ENCODE measurements at places on chromosomes 7 and 10.

- DNase-seq, result no peak
Measured at GRCh38 chr7:151838861-151839381, 38.0 kb downstream of the PRKAG2 start.

DNA sequence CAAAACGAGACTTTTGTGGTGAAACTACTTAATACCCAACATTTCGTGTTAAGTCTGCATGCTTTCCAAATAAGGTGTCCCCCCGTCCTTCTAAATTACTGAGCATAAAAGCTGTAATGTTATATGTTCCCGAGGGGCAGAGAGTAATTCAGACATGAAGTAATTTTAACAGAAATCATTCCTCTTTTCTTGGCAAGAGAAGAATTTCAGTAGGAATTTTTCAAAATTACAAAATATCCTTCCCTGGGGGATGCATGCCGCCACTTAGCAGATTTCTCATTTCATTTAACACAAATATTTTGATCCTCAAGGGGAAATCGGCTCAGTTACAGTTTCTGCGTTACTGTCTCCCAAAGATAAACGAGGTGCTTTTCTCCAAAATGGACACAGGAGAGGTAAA is 213.2 kb upstream of the RHOBTB1 start:
- no peak for DNase-seq

- DNase-seq, result no peak
Measured at GRCh38 chr10:75408509-75408875, 6.9 kb upstream of the ZNF503 start.

DNA sequence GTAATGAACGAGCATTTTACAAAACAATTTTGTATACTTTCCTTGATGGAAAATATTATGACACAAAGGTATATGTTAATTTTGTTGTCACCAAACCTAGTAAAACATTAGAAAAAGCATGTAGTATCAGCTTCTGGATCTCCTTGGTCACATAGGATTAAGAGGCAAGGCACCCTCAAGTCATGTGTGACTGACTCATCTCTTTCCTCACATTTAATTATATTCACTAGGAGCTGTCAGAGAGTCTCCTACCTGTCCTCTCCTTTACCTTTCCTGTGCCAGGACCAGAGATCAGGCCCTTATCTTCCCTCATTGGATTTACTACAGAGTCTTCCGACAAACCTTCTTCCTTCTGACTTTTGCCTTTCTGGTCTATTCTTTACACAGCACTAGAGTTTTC is 111.3 kb upstream of the RPA3 start:
- DNase-seq, result no peak

DNA sequence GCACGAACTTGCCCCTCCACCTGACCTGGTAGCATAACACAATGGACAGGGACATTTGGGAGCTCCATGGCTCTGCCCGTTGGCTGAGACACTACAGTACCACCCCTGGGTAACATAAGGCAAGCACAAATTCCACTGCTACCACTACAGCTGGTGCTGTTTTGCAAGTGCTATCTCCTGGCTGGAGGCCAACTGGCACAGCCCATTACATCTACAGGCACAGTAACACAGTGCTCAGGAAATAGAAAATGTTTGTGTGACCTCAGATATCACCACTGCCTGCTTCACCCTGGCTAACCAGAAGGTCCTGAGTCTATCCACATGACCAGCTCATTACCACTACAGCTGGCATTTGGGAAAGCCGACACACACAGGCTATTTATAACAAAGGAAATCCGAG is 631.1 kb upstream of the MBL2 start:
- DNase-seq, result no peak

GRCh38 chr7:32170838-32171237 is 100.6 kb upstream of the PDE1C start:
- no peak for DNase-seq

GRCh38 chr10:99937630-99938029 is 72.1 kb downstream of the DNMBP start:
- no peak for DNase-seq

DNA sequence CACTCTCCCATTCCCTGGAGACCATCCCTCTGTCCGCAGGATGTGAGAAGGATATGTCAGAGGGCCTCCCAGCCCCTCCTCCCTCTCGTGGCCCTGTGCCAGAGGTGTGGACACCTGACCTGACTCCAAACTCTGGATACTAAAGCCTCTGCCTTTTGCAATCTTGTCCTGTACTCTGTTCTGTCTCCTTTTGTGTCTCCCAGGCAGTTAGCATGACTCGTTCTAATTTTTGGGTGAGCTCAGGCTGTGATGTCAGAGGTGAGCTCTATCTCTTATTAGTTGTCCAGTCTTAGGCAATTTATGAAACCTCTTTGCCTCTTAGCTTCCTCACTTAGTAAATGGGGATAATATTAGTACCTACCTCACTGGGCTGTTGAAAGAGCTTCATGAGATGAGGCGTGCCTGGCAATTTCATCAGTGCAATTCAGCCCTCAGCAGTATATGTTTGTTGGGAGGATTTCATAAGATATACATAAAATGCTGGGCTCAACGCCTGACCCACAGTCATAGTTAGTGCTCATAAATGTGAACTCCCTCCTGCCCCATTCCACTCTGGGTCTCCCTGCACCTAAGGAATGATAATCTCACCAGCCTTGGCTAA is 10.9 kb downstream of the MARVELD1 start:
- DNase-seq, result no peak

DNA sequence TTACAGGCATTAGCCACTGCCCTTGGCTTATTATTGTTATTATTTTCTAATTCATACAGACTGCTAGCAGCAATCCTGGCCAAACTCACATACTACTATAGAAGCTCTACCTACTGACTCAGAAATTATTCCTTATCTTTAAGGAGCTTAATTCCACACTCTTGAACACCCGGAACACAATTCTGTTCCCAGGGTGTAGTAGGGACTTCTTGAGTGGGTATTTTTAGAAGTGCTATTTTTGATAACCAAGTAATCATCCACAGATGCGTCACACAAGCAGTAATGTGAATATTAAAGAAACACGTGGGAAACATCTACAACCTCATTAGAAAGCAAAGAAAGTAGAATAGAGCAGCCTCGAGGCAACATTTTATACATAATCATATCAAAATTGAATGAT is 149.2 kb downstream of the PTEN start:
- no peak for DNase-seq

DNA sequence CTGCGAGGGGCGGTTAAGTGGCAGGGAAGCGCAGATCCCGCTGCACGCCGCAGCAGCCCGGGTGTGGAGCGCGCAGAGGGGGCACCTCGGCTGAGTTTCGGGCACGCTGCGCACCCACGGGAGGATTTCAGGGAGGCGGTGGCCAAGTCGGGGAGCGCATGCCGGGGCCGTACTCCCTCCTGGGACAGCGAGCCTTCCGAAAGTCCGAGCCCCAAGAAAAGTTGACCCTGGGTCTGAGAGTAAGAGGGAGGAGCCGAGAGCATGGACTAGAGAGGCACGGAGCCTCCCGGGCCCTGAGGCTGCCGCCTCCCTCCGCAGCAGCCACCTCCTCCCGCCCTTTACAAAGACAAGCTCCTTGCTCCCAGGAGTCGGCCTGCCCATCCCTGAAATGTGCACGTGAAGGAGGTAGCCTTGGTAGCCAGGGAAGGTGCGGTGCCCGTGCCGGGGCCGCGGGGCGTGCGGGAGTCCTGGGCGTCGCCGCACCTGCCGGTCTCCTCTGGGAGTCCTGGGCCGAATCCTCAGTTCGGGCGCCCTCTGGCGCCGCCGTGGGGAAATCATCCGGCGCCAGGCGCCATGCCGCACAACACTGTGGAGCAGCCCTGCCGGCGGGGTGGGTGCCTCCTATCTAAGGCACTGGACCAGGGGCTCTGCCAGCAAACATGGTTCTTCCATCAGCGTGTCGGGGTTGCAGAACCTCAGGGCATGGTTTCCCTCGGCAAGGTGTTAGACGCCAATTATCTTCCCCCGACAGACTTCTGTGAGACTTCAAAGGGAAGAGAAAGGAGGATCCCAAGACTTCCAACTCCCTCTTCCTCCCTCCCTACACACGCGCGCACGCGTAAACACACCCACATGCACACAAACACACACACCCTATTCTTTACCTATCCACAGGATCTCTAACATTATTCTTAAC is 104.0 kb downstream of the TRIL start:
- no peak for DNase-seq

DNA sequence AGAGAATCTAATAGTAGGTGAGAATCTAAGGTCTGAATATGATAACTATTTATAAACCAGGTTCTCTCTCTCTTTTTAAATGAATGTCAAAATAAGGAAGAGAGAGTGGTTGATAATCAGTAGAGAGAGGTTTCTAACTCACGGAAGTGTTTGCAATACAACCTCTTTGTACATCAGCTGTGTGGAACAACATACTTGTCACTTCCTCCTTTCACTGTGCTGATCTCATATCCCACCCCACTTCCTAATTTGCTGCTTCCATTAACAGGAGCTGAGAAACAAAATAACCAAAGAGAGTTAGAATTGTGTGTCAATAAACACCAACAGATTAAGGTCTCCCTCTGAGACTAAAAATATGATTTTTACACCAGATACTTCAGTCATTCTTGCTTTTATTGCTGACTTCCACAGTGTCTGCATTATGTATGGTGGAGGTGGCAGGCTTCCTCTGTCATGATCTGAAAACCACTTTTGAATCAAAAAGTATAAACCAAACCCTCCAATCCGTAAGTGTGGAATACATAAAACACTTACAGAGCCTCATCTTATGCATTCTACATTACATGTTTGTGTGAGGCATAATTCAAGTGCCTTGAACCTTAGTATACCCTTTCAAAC is 25.0 kb downstream of the CACUL1 start:
- no peak for DNase-seq

GRCh38 chr10:116674901-116675423 is 54.2 kb downstream of the PNLIPRP2 start:
- no peak for DNase-seq

DNA sequence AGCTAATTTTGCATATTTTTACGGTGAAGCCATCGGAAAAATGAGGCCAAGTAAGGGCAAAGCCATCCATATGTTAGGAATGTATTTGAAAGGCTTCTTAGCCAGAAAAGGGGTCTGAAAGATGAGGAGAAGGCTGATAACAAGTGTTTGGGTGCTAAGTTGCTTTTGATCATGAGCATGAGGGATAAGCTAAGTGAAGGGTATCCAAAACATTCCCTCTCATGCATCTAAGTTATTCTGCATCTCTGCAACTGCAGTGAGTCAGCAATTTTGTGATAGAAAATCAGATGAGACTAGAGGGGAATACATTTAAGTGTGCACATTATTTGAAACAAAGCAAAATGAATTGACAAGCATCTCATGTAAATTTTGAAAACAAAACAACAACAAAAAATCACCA is 282.8 kb downstream of the GPR158 start:
- DNase-seq, result no peak

DNA sequence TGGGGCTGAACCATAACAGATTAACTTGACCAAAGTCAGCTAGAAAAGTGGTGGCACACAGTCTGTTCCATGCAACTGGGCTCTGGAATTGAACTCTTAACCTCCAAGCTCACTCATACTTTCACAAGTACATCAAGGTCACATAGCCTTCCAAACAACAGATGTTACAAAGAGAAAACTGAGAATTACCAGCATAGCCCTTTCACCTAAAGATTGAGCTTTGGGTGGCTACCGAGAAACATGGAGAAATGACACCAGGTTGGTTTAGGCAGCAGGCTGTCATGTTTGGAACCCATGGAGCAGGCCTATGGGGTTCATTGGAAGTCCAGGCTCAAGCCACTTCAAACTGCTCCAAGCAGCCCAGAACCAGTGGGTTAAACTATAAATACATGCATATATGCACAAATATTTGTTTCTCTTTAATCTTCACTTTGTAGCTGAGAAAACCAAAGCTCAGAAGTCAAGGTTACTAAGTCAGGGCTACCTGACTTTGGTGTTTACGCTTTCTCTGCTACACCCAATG is 59.1 kb downstream of the MALSU1 start:
- DNase-seq, result no peak

DNA sequence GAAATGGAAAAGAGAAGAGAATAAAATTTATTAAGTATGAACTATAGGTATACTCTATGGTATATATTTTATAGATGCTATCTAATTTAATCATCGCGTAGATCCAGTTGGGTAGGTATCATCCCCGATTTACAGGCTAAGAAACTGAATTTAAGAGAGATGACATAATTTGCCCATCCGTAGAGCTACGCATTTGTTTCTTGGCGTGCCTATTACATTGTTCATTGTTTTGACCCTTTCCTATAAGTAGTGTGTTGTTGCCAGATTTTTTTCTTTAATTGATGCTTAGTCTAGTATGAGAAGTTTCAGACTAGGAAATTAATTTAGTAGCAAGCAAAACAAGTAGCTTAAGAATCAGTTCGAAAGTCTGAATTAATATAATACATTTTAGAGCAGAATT is 205.7 kb upstream of the NPSR1 start:
- no peak for DNase-seq

- no peak for DNase-seq
Measured at GRCh38 chr10:72038458-72039001, 49.8 kb downstream of the SPOCK2 start.

GRCh38 chr7:65304175-65304574 is 69.5 kb upstream of the ZNF92 start:
- no peak for DNase-seq

- DNase-seq, result no peak
Measured at GRCh38 chr10:71887743-71888142, 36.7 kb upstream of the PSAP start.

GRCh38 chr7:111098011-111098925 is 7.3 kb downstream of the LRRN3 start:
- no peak for DNase-seq

GRCh38 chr10:31838065-31838464 is 90.6 kb downstream of the ARHGAP12 start:
- no peak for DNase-seq

DNA sequence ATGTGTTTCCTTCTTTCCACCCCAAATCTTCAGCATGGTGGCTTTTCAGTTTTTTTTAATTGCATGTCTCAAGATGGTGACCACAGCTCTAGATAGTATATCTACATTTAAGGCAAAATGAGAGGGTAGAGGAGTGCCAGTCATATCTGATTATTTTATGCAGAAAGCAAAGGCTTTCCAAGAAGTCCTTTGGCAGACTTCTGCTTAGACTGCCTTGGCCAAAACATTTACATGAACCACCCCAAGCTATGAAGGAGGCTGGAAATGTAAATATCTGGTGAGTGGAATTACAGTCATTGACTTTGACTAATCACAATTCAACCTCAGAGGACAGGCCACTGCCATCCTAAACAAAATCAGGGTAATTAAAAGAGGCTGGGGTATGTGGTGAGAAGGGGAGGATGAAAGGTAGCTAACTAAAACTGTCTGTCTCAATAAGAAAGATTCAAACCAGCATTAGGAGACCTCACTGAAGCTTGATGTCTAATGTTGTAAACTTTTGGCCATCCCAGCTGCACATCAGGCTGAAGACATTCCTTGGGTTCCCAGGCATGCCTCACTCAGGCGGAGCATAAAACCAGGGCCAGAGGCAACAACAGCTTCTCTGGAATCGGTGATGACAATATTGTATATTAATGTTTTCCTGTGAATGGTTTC is 53.4 kb downstream of the PPP1R3C start:
- no peak for DNase-seq

DNA sequence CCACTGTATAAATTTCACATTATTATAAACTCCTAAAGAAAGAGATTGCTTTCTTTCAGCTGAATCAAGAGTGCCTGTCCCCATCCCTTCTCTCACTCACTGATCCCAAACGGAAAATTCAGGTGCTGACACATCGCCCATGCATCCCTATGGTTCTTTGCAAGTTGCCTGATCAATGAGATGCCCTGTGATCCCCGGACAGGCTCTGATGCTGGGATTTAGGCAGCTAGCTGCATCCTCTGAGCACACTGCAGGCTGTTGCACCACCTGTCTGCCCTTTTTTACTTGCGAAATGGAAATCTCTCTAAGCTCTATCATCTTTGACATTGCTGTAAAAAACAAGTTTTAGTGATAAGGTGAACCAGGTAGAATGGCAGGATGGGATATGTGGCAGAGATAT is 456.5 kb downstream of the GATA3 start:
- no peak for DNase-seq

- DNase-seq, result no peak
Measured at GRCh38 chr7:103996639-103997038, 7.2 kb upstream of the RELN start.

Data from AG04450 (cell line).